CD4-positive, CD25-positive, alpha-beta regulatory T cell (primary cell): ENCODE measurements at places on chromosomes 5 and 9.

DNA sequence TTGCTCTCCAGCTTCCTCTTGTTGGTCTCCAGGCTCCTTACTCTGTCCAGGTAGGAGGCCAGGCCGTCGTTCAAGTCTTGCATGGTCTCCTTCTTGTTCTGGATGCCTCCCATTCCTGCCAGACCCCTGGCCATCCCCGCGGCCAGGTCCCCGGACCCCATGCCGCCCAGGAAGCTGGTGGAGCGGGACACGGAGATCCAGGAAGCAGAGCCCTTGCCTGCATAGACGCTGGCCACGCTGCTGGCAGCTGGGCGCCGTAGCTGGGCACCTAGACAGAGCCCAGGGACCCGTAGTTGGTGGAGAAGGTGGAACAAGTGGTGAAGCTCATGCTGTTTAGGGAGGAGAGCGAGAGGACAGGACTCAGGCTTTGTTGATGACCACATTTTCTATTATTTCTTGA, 1584.0 kb upstream of the ACO1 start:
- no peak for DNase-seq

DNA sequence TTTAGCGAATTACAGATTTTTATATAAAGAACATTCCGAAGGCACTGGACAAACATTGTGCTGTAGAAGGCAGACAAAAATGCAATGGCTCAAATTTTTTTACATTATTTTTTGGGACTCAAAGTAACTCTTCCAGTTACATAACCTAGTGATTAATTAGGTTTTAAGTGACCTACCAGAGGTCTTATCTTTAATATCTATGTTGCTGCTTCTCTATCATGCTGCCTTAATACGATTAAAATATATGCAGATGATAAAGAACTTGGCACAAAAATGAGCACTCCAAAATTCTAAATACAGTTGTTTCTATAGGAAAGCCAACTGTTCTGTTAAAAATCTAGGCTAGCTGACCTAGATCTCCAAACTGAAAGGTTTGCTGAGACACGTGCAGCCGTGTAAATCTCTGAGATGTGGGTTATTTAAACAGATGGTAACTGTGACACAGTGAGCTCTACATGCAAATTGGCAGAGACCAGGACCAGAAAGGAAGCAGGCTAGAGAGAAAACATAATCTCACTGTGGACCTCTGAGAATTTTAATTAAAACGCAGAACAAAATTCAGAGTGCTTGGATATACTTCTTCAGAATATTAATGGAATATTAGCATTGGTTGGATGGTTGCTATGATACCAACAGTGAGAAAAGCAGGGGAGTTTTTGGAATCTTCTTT, 56.2 kb downstream of the CAMK4 start:
- DNase-seq: no peak

DNA sequence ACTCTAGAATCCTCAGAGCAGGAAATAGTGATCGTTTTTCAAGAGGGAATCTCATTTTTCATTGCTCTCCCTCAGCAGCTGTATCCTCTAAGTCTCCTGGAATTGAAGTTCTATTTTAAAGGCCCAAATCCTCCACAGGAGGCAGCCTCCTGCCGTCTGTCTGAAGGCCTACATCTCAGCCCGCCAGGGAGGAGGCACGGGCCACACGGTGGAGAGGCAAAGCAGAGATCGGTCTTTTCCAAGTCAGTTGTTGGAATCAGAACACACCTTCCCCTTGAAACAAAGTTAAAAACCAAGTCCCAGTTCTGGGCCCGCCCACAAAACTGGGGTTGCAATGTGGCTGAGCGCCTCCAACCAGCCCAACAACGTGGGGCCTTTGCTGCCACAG, 68.7 kb downstream of the RAPGEF1 start:
- no peak for DNase-seq

GRCh38 chr5:16976625-16977008, 40.5 kb upstream of the MYO10 start:
- DNase-seq: no peak

DNA sequence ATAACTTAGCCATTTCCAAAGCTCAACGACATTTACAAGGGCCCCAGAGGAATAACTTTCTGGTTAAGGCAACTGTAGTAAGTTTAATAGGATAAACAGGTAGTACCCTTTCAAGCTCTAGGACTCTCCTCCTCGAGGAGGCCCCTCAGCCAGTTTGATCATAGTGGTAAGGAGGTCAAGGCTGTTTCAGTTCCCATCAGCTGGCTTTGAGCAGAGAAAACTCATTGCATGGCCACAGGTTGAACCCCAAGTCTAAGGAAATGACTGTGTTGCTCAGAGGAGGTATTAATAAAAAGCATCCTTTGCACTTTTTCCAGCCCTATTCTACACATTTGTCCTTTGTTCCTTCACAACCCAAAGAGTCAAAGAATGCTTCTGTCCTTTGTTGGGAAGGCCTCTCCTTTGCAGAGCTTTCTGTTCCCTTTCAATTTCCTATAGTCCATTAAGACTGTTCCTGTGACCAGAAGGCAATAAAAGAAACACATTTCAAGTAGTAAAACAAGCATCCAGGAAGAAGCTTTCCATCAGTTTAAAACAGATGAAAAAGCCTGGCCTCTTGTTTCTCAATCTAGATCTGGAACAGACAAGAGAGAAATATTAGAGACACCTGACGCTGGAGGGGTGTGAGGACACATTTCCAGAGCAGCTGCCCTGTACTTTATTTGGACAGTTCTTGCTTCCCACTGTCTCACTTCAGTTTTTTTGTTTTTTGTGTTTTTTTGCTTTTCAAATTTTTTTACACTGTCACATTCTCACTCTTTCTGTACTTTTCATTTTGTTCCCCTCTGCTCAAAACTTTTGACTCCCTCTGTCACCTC, 54.1 kb downstream of the PRRC1 start:
- no peak for DNase-seq

DNA sequence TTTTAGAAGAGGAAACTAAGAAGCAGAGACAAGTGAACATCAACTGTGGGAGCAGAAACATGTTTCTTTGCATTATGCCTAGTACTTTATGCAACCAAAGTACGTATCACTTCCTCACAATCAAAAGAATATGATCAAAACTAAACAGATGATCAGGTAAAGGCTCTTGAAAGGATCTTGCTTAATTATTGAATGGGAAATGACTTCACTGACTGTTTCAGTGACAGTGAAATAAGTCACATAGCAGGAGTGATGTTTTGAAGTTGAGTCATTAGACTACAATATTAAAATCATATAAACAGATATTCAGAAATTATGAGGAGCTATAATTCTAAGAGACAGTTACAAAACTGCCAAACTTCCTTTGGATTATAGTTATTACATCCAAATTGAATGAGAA, 527.3 kb downstream of the MTRR start:
- no peak for DNase-seq
